Inflammatory macrophage treated with lipopolysaccharide for 1 hour (primary cell): ENCODE measurements at places on chromosomes 1 and 21.

GRCh38 chr1:230681599-230681998, 32.3 kb downstream of the AGT start:
- peak; percentile 17 for DNase-seq

DNA sequence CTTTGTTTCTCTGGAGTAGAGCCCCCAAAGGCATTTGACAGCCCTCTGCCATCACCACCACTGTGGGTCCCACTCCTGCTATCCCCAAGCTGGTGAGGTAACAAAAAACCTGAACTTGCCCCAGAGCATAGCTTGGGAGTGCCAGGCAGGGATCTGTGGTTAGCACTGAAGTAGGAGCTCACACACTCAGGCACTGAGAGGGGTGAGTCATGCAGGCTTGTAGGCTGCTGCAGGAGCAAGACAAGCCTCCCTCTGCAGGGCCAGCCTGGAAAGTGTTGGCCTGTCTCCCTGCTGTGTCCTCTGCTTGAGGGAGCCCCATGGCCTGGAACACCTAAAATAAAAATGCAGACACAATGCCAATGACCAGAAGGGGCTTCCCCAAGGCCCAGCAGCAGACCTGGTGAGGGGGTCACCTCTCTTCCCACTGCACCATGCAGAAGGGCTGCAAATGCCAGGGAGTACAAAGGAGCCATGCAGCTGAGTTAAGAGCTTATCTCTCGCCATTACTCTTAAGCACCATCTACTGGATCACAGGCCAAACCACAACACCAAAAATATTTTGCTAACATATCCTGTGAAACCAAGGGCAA, 108.9 kb upstream of the POGK start:
- no peak for DNase-seq

DNA sequence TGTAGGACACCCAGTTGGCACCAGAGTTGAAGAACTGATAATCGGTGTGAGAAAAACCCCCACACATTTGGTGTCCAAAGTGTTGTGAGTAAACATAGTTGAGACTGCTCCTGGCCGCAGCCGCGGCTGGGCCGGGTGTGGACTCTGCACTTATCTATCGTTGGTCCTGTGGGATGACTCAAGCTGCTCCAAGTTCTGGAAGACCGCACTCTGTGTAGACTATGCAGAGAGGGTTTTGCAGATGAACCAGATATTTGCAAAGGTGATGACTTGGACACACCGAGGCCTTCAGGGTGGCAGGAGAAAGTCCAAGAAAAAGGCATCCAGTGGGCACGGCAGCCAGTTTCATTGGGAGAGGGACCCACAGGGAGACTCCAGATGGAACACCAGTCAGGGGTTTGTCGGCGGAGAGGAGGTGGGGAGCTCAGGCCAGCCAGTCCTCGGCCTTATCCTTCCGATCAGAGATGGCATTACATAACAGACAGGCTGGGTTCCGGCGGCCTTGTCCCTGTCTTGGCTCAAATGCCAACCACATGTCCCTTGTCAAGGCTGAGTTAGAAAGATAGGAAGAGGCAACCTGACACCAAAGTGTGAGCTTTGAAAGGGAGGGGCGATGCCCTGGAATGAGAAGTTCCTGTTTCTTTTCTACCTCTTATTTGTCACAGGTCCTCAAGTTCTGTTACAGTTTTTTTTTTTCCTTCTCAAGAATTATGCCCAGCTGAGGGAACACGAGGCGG, 21.1 kb downstream of the C2CD2 start:
- no peak for DNase-seq

GRCh38 chr1:35573198-35574124, at the start of gene TFAP2E:
TSS of gene TFAP2E (plus strand) at chr1:35573314. CDS start at chr1:35573578, 264 bp downstream.
- peak; percentile 64 for DNase-seq

- no peak for DNase-seq
Measured at GRCh38 chr1:3022511-3022973, 1.3 kb downstream of the ACTRT2 start.

DNA sequence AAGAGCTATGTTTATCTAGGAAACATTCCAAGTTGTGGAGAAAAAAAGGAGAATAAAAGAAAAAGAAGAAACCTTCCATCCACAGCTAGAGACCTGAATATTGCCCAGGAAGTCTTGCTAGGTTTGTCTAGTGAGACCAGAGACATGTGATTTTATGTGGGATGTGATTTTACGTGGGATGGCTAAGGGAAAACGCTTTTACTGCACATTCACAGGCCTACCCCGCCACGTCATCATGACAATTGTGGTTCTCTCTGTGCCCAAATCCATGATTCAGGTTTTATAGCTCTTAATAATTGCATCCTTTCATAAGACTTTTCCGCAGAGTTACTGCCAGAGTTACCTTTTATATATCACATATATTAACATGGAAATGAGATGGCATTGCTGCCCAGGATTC, 86.4 kb upstream of the SSX2IP start:
- peak; percentile 8 for DNase-seq

DNA sequence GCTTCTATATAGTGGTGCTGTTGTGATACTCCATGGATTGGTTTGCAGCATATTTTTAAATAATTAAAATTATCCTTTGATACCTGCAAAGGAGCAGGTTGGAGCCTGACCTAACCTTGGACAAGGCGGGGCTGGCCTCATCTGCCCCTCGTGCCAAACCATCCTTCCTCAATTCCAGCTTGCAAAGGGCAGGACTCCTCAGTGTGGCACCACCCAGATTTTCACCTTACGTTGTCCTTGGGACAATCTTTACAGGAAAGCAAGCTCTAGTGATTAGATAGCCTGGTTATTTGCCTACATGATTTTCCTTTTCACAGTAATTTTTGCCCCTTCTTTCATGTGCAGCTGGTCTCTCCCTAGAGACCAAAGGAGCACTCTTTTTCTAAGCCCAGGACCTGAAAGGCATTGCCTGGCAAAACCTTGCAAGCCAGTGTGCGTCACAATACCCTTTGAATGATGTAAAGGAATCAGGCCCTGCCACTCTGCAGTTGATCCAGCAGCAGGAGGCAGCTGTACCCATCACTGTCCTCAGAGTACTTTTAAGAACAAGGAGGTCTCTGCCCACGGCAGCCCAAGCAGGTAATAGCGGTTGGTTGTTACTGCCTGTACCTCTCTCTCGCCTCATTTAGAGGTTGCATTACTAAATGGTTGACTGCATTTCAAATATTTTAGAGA, 99.4 kb downstream of the ADSS2 start:
- DNase-seq: no peak

DNA sequence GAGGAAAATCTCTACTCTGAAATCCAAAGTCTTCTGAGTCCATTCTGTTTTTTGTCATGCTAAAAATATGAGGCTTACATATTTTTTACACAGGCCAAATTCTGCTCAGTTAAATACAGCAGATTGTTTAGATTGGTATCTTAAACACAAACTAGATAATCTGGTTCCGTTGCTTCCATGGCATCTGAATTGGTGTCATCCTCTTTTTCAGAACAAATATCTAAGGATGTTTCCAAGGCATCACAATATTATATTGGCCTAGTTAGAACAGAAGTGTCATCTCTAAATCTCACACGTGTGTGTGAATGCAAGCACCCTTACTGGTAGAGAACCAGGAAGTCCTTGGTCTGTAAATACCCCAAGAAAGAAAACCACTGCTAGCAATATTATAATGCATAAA, 151.2 kb downstream of the NRIP1 start:
- DNase-seq: no peak

DNA sequence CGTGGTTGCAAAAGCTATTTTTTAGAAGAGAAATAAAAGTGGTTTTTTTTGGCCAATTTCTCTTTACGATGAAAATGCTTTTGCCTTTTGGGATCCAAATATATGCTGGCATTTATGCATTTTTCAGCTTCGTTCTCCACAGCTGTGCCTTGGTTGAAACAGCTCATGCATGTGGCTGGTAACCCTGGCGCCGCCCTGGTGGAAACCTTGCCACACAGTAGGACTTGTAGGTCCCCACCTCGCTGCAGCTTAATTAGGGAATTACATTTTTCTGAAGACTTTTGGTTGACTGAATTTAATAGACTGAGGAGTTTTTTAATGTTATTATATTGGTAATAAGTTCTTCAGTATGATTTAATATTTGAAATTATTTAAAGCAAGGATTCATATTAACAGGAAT, 12.7 kb upstream of the PCP4 start:
- DNase-seq: no peak

DNA sequence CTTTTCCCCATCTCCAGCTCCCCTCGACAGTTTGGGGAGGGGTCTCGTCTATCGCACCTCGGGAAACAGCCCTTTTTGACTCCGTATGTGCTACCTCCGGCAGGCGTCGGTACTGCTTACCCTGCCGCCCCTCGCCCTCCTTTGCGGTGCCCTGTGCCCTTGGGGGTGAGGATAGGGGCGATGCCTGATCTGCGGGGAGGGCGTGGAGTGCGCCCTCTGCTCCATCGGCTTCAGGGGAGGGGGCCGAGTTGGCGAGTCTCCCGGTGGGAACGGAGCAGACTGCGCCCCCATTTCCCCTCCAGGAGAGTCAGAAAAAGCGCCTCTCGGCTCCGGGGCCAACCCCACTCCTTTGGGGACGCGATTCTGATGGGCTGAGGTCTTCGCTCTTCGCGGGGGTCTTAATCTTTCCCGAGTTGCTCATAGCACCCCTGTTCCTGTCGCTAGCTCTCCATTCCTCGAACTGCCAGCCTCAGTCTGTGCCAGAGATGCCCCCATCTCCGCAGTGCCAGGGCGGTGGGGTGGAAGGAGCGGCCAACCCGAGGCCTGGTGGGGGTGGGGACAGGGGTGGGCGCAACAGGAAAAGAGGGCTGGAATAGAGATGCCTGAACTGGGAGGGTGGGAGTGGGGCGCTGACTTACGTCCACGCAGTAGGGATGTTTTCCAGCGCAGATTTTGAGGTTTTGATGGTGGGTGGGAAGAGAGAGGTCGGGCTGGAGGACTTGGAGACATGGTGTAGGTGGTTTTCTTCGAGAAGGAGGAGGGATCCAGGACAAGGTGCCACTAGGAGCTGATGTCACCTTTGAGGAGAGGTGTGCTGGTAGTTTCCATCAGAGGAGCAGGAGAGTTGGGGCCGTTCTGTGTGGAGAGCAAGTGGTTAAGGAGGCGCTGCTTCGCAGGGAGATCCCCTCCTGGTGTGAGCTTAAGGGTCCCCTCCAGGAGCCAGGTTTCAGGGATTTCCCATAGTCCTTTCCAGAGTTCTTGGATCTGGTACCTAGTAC, 674 bp downstream of the PPFIA4 start:
- DNase-seq: no peak

GRCh38 chr1:194084755-194085154, 898.3 kb upstream of the B3GALT2 start:
- DNase-seq: no peak

DNA sequence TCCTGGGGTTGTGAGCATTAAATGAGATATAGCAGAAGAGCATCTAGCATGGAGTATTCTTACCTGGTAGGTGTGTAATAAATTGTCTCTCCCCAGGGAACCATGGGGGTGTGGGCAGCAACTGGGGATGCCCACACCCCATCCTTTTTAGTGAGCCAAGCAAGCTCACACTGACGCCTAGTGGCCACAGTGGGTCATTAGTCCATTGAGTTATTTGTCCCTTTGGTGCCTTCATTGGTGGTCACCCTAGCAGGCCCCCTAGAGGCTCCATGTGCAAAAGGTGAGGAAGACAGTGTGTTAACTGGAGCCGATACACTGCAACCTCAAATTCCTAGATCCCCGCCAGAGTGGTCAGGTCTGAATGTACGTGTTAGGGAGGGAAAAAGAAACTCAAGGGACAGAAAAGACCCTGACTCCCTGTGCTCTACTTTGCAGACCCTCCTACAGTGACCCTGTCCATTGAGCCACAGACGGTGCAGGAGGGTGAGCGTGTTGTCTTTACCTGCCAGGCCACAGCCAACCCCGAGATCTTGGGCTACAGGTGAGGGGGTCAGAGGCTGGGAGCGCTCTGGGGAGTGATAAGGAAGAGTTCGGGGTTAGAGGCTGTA, 93.3 kb upstream of the CD1D start:
- DNase-seq: peak; percentile 64

- DNase-seq: no peak
Measured at GRCh38 chr1:225766967-225767633, 10.5 kb upstream of the SRP9 start.

DNA sequence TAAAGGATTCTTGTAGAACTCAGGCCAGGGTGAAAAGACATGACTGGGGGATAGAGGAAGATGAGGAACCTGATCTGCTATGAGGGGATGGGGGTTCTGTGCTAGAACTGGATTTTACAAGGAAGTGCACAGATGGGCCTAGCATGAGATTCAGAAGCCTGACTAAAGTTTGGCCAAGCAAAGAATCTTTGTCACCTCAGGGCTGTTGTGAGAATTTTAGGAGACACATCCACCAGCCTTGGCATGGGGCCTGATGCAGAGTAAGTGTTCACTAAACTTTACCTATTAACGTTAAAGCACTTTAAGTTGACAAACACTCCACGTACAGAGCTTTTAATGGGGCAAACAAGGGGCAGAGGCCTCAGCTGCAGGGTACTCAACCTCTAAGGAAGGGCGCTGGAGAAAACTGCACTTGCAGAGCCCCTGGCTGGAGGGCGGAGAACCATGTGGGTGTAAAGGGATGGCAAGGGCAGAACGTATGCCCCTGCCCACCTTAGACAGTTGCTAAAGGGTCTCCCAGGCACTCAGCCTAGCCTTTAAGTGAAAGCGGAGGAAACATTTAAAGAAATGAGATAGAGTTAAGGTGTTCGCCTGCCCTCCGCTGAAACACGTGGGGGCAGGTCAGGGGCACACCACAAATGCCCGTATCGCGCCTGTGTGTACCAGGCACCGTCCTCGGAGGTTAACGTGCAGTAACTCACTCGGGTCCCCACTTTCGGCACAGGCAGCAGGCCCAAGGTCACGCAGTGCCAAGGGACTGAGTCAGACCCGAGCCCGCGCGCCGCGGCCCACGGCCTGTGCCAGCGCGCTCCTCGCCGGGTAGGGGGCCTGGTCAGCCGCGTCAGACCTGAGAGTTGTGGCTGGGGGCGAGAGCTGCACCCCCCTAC, 990 bp upstream of the MRPS6 start:
- DNase-seq: no peak

GRCh38 chr1:224510880-224511645, 76.5 kb upstream of the WDR26 start:
- DNase-seq: no peak

- no peak for DNase-seq
Measured at GRCh38 chr1:67729872-67730271, 44.9 kb downstream of the GADD45A start.

DNA sequence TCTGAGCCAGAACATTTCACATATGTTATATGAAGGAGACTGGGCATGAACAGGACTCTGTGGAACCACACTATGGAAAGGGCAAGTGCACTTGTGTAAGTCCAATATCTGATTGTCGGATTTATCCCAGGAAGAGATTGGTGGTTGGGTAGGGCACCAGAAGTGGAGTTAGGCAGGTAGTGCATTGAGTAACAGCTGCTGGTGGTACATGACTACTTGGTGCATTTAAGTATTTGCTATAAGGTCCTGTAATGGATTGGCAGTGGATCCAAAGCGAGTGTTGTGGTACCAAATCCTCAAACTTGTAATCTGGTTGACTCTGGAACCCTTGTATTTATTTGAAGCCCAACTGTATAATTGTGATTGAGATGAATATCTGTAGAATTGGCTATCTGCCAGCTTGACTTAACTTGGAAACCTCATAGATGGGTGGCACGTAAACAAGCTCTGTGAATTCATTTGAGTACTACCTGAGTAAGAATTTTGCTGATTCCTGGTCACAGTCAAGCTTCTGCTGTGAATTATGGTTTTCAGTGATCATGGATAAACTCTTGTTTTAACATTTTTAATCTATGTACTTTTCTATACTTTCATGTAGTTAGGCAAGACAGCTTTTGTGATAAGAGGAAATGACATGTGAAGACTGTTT, 21.1 kb downstream of the UBAP2L start:
- peak; percentile 6 for DNase-seq
